ENCODE measurements at places on chromosomes 4 and X.

DNA sequence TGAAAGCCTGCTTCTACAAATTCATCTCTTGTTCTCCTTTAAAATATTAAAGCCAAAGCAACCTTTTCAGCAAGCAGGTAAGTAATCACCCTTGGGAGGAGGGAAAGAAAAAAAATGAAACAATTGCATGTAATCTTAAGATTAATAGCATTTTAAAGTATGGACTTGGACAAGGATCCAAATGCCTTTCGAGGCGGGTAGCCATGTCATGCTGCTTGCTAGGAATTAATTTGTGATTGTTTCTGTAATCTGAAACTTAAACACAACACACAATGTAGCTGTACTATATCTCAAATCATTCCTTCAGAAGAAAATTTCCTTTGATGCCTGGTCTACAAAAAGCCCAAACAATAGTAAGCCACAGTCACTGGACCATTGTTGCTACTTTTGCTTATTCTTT lies 112.4 kb upstream of the CBR4 start:
- no peak for DNase-seq

DNA sequence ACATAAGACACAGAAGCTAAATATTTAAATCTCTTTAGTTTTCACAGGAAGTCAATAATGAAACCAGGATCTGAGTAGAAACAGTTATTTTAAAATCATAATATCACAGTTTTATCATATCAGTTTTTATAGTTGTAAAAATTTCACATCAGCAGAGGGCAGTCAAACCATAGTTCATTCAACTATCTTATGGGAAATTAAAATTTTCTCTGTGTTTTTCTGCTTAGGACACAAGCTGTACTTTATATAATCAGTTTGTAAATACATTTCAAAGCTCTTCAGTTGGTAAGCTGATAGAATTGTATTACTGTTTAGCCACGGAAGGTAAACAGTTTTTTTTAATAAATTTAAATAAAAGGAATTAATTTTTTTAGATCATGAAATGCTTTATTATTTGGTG lies 204.8 kb upstream of the NUDT6 start:
- DNase-seq, result no peak

DNA sequence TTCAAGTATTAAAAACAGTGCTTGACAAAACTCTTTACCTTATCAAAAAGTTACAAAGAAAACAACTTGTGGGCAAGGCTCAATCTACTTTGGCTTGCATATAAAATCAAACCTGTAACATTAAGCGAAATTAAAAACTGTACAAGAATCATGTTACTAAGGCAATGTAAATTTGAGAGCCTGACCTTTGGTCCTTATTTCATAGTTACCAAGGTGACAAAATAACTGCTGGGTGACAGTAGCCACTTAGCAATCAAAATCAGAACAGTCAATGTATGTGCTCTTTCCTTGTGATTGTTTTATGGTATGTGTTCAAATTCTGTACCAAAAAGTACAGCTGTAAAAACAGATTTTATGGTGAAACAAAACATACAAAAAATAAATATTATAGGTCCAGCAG lies 204.0 kb downstream of the RASL11B start:
- no peak for DNase-seq

- DNase-seq, result no peak
Measured at GRCh38 chrX:19968276-19968675, 22.6 kb downstream of the BCLAF3 start.

- DNase-seq, result no peak
Measured at GRCh38 chrX:1072637-1073377, 139.6 kb downstream of the CRLF2 start.
